ENCODE measurements at places on chromosomes 4 and X.
A peak's percentile ranks its signal among the peaks of the same experiment; 100 is the strongest.

DNA sequence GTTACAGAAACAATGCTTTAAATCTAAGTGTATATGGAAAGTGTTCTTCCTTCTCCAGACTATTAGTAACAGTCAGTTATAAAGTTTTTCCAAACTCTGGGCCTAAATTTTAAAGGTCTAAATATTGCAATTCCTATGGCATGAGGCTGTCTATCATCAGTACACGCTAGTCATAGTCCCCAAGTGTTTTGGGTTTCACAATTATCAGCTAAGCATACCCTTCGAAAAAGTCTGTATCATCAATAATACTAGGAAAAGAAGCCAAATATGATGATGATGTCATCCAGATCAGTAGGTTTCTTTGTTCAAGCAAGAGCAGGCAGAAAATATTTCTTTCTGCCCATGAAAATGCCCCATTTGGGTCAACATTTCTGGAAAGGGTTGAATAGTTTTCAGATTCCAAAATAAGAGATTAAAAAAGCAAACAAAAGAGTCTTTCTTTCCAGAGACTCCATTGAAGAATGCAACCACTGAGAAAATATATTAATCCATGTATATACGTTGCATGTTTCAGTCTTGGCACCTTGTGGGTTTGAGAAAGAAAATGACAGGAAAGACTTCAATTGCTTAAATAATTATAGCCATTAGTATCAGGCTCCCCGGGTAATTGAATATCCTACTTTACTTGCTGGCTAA, 173.8 kb downstream of the CAMK2D start:
- no peak for DNase-seq

GRCh38 chr4:15659768-15660570, 4.8 kb upstream of the FBXL5 start:
- no peak for DNase-seq

DNA sequence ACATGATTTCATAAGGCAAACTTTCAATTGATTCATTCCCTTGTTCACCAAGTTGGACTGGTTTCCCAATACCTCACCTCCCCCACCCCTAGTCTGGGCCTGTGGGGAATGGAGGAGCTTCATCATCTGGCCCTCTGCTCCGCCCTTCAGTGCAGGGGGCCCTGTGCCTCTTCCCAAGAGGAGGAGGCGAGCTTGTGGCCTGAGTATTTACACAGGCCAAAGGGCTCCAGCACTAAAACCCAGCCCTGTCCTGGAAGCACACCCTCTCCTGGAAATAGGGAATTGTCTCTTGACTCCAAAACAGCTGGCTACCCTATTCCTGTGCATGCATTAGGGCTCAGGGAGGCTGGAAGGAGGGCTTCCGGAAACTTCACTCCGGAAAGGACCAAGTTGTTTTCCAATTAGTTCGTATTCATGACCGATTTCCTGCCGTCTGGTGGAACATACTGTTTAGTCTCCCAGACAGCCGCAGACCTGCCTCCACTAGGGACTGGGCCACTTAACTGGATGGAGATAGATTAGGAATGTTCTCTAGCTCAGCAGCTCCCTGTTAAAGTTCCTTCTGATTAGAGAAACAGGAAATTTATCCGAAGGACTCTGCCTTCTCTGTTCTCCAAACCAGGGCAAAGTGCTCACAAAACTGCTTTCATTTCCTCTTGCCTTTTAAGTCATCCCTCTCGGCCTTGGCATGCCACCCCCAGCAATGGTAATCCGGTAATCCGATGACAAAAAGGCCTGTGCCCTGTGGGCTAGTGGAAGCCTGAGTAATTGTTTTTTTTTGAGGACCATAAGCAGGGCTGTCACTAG, 5.8 kb downstream of the SRPX2 start:
- no peak for DNase-seq

GRCh38 chr4:114487101-114487500, 111.5 kb upstream of the UGT8 start:
- no peak for DNase-seq

DNA sequence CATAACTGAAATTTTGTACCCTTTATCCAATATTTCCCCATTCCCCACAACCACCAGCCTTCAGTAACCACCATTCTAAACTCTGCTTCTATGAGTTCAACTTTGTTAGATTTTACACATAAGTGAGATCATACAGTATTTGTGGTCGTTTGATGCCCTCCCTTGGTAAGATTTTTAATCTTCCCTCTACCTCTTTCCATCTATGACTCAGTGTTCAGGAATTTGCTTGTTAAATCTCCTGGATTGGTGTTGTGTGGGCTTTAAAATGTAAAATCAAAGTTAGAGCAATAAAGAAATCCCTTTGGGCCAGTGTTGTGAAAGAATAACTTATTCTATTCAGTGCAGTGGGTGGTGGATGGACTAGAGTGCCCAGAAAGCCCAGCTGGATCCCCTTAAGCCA, 37.4 kb downstream of the SLC16A2 start:
- DNase-seq, result no peak

- peak; percentile 40 for DNase-seq
Measured at GRCh38 chrX:10111364-10112148, 45.2 kb upstream of the CLCN4 start.

GRCh38 chr4:1991596-1992434, 17.0 kb downstream of the NELFA start:
- DNase-seq, result no peak

- no peak for DNase-seq
Measured at GRCh38 chr4:186942758-186943377, 219.2 kb upstream of the FAT1 start.
